ENCODE measurements at places on chromosomes 7 and 10. TPM values are rescaled to one million over a fixed set of nuclear protein-coding genes. Genes with fewer than 3 reads are reported as not detected.

DNA sequence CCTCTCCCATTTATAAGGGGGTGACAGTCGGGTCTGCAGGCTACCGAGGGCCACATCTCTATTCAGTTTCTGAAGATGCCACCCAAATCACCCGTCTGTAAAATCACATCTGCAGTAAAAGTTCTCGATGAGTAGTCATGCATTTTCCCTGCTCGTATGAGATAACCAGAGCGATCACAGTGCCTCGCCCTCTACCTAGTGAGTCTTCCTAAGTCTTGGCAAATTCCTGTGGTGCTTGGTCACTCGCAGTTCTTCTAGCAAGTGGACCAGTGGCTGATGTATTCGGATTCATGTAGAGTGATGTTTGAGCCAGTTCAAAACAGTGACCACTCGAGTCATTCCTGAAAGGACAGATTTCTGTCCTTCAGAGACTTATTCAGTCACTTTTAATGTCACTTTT is 44.9 kb downstream of the INSYN2A start:
- no peak for DNase-seq

Gene HIP1
- 16.5 TPM for total RNA-seq

DNA sequence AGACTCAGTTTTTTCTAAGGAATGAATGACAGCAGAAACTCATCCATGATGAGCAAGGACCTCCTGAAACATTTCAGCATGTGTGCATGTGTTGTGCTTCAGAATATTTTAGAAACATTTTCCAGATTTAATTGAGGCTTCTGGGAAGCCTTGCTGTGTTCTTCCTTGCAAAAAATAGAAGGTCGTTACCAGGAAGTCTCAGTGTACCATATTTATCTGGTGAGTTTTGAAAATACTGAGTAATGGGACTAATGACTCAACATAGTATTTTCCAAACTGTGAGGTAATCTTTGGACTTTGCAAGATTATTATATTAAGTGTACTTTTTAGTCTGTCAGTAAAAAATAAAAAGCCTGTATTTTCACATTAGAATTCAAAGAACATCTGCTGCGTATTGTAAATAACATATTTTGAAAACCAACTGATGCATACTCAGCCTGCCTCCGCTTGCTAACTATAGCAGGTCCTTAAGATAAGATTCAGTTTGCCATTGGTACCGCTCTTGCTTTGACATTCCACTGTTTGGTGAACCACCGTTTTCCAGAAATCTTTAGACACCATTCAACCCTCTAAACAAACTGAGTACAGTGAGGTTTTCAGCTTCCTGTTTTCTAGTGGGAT is 739.6 kb upstream of the GALNT17 start:
- no peak for DNase-seq

- no peak for DNase-seq
Observed at GRCh38 chr7:36871355-36871738, 147.1 kb upstream of the AOAH start.

DNA sequence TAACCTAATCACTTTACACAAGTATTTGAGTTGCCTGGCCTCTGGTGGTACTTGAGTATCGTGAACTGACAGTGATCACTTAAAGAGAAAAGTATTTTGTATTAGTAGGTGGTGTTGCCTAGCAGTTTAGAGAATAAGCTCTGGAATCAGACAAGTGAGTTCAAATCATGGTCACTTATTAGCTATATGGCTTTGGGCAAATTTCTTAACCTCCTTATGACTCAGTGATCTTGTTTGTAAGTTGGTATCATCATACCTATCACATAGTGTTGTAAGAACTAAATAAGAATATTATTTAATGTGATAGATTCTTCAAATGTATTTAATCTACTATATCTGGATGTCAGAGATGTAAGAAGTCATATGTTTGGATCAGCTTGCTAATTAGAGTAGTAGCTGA is 163.8 kb downstream of the RNF133 start:
- DNase-seq = no peak

DNA sequence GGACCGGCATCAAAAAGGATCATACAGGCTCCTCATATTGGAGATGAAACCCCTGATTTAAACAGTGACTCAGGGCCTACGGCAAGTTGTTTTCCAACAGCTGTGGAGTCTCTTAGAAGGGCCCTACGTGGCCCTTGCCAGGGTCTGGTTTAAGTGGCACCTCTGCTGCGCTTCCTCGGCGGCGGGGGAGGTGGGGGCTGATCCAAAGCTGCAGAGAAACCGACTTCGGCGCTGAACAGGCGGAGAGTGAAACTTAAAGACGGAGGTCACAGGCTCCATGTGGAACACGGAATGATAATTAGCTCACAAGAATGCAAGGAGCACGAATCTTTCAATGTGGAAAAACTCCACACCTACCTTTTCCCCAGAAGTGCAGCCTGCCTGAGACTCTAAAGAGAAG is 477.9 kb downstream of the TCERG1L start:
- DNase-seq = no peak

Gene OR2A42
- total RNA-seq = not detected

Gene ANKRD30A
- total RNA-seq = not detected

DNA sequence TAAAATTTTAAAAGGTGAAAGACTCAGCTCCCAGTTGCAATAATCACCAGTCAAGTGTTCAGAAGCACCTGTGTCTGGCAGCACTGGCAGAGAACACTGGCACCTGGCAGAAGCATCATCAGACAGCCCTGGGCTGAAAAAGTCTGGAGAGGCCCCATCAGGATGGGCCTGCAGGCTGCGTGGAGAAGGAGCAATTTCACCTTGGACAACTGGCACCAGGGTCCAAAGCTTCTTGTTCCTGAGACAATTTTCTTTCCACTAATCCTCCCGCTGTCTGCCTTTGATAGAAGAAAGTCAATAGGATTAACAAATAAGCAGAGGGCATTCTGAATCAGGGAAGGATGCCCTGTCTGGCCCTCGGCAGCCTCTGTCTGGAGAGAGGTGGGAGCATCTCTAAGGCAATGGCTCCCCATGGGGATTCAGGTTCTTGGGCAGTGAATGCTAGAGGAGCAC is 6.5 kb downstream of the COBL start:
- DNase-seq = no peak
